ENCODE measurements at places on chromosomes 3 and 15.

DNA sequence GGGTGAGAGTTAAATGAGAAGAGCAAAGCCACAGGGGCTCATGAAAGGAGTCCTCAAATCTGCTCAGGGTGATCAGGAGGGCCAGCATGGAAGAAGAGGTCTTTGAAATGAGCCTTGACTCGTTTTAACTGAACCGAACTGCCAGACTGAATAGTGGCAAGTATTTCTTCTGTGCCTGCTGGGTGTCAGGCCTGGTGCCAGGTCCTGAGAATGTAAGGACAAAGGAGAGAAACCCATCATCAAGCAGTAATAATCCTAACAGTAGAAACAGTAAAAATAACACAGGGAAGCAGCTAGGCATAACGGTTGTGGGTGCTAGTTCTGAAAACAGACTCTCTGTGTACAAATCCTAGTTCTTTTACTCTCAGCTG lies 40.4 kb upstream of the SMAD3 start:
- no peak for DNase-seq

- no peak for DNase-seq
Measured at GRCh38 chr3:66410976-66411375, 89.8 kb downstream of the LRIG1 start.

DNA sequence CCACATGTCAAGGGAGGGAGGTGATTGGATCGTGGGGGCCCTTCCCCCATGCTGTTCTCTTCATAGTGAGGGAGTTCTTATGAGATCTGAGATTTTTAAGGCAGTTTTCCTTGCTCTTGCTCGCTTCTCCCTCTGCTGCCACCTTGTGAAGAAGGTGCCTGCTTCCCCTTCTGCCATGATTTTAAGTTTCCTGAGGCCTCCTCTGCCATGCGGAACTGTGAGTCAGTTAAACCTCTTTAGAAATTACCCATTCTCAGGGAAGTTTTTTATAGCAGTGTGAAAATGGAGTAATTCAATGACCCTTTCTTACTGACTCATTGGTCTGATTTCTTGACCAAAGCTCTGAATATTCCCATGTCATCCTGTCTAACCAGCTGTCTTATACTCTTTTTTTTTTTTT lies 484.4 kb upstream of the TPRG1 start:
- peak; percentile 85 for DNase-seq

DNA sequence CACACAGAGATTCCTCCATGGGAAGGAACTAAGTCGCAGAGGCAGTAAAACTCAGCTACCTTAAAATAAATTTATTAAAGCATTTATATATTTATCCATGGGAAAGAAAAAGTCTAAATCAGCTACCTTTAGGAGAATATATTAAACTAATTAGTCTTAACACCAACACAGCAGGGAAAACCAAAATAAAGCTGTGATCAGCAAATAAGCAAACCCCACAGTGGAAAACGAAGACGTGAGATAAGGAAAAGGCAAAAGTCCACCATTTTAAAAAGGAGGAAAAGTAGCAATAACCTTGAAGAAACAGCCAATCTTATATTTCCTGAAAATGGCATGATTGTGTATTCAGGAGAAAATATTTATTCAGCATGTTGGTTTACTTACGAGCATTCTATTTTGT lies 473.0 kb upstream of the ROBO2 start:
- no peak for DNase-seq

GRCh38 chr15:52193321-52193720 lies 2.1 kb upstream of the GNB5 start:
- DNase-seq, result no peak

- DNase-seq, result no peak
Measured at GRCh38 chr3:119514637-119515036, 16.3 kb downstream of the TIMMDC1 start.

DNA sequence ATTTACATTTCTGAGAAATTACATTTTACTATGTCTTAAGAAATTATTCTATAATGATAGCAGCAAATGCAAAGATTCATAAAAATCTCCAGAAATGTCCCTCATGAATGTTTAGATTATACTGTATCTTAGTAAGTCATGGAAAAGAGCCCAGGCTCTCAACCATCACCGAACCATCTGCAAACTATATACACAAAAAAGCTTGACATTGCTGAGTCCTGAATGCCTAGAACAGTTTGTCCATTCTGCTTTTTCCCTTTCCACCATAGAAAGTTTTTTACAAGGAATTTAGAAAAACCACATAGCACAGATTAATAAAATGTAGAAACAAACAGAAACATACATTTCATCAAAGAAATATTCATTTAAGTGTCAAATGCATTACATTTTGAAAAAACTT lies 83.6 kb downstream of the MYO9A start:
- DNase-seq, result no peak

- no peak for DNase-seq
Measured at GRCh38 chr3:197270558-197271317, 27.7 kb downstream of the DLG1 start.

GRCh38 chr15:65956307-65956706 lies 87.0 kb downstream of the RAB11A start:
- no peak for DNase-seq

DNA sequence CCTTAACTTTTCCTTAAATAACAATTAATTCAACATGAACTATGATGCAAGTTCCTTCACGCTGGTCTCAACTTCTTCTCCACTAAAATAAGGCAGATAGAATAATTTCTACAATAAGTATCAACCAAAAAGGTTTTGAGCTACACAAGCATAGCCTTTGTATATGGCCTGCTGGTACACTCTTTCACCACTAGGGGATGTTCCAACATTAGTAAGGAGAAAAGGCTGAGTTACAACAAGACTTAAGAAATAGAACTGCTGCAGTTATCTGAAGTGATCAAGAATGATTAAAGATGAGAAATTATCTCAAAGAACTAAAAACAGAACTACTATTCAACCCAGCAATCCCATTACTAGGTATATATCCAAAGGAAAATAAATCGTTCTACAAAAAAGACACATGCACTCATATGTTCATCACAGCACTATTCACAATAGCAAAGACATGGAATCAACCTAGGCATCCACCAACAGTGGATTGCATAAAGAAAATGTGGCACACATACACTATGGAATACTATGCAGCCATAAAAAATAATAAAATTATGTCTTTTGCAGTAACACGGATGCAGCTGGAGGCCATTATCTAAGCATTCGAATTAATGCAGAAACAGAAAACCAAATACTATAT lies 14.4 kb downstream of the ATP13A3 start:
- peak; percentile 45 for DNase-seq
